ENCODE measurements at places on chromosomes 13 and 19. TPM values are rescaled to one million over a fixed set of nuclear protein-coding genes. Genes with fewer than 3 reads are reported as not detected.
A peak's percentile ranks its signal among the peaks of the same experiment; 100 is the strongest.

DNA sequence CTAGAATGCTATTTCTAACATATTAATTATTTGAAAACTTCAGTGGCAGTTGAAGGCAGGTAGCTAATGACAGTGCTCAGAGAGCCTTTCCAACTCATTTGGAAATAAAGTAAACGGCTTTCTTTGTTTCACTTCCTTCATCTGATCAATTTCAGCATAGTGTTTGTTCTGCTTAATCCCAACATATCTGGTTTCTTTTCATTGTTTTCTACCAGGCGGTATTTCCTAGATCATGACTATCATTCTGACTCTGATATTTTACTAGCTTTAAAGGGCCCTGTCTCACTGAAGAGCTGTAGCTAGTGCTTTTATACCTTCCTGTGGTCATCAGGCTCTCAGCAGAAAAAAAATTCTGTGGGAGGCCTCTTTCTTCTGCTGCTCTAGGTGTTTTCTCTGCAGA, 178.6 kb downstream of the RBM26 start:
- no peak overlapping the region for H3K27ac ChIP-seq
- H3K27me3 ChIP-seq: no peaks in the 10 kb centered on the region
- no peaks in the 10 kb centered on the region for H3K36me3 ChIP-seq
- H3K4me3 ChIP-seq: no peak overlapping the region
- H3K4me1 ChIP-seq: no peaks in the 10 kb centered on the region
- no peak for DNase-seq

DNA sequence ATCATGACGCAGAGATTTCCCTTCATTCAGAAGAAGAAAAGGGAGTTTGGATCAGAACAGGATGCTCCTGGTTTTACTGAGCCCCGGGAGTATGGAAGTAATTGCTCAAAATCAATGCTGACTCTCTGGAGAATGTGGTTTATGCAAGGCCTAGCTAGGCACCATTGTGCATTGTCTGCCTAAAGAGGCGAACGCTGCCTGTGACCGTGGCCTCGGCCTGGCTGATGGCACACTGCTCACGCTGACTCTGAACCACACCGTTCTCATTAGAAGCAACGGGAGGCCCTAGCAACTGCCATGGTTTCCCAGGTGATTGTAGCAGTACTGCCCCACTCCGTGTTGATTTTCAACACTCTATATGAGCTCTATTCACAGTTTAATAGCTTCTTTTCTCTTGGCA, 41.7 kb upstream of the UBL3 start:
- H3K36me3 ChIP-seq: no peaks in the 10 kb centered on the region
- H3K27ac ChIP-seq: no peak overlapping the region
- no peaks in the 10 kb centered on the region for H3K4me1 ChIP-seq
- no peaks in the 10 kb centered on the region for H3K27me3 ChIP-seq

- H3K4me1 ChIP-seq: peaks cover 22% of the 10 kb centered on the region
- peak overlapping the region; percentile 84 for H3K4me3 ChIP-seq
- no peaks in the 10 kb centered on the region for H3K27me3 ChIP-seq
- no peaks in the 10 kb centered on the region for H3K36me3 ChIP-seq
- peak; percentile 31 for DNase-seq
- H3K27ac ChIP-seq: peak overlapping the region; percentile 93
Measured at GRCh38 chr19:11963566-11964355, 1.1 kb upstream of the ZNF763 start.

GRCh38 chr13:113065406-113066141, 40.0 kb upstream of the F7 start:
- no peak overlapping the region for H3K4me3 ChIP-seq
- no peaks in the 10 kb centered on the region for H3K4me1 ChIP-seq
- H3K36me3 ChIP-seq: no peaks in the 10 kb centered on the region
- no peaks in the 10 kb centered on the region for H3K27me3 ChIP-seq
- H3K27ac ChIP-seq: no peak overlapping the region

DNA sequence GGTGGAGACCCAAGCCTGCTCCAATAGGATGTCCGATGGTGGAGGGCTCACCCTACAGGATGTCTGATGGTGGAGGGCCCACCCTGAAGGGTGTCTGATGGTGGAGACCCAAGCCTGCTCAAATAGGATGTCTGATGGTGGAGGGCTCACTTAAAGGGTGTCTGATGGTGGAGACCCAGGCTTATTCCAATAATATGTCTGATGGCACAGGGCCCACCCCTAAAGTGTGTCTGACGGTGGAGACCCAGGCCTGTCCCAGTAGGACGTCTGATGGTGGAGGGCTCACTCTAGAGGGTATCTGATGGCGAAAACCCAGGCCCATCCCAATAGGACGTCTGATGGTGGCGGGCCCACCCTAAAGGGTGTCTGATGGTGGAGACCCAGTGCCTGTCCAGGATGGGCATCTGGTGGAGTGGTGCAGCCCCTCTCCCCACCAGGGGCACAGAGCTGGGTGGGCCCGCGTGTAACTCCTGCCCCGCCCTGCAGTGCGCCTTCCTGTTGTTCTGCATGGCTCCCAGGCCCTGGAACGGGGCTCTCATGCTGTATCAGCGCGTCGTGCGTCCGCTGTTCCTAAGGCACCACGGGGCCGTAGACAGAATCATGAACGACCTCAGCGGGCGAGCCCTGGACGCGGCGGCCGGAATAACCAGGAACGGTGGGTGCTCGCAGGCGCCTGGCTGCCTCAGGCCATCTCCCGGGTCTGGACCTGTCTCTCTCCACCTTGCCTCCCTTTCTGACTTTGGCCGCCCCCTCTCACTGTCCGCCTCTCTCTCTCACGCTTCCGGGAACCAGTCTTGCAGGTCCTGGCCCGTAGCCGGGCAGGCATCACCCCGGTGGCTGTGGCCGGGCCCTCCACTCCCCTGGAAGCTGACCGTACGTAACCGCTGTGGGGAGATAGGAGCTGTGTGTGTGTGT, 5.1 kb downstream of the REEP6 start:
- H3K27me3 ChIP-seq: no peaks in the 10 kb centered on the region
- H3K27ac ChIP-seq: no peak overlapping the region
- H3K36me3 ChIP-seq: no peaks in the 10 kb centered on the region
- DNase-seq: no peak
- no peaks in the 10 kb centered on the region for H3K4me1 ChIP-seq

DNA sequence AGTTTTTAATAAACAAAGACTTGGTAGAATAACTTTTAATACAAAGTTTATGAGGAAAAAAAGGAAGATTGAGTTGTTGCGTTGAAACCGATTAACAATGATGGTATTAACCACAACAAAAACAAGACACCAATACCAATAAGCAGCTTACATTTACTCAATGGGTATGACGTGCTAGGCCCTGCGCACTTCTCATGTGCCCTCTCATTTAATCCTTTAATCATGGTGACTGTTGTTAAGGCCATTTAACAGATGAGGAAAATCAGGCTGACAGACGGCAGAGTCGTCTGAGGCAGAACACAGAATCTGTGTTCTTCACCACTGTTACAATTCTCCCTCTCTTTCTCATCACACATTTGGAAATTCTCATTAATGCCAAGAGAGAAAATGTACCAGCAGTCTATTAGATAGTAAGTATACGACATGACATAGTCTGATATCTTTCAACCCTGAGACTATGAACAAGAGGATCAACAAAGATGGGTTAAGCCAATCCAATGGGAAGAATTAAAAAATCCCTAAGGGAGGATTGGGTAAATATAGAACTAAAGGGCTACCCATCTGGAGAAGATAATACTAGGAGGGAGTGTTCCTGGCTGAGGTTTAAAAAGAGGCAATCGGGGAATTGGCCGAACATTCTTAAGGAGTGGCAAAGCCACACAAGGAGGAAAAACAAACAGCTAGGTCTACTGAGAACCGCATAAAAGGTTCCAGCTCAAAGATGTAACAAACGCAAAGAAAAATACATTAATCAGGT, 54.0 kb downstream of the DOCK9 start:
- H3K36me3 ChIP-seq: no peaks in the 10 kb centered on the region
- DNase-seq: no peak
- H3K27ac ChIP-seq: no peak overlapping the region

DNA sequence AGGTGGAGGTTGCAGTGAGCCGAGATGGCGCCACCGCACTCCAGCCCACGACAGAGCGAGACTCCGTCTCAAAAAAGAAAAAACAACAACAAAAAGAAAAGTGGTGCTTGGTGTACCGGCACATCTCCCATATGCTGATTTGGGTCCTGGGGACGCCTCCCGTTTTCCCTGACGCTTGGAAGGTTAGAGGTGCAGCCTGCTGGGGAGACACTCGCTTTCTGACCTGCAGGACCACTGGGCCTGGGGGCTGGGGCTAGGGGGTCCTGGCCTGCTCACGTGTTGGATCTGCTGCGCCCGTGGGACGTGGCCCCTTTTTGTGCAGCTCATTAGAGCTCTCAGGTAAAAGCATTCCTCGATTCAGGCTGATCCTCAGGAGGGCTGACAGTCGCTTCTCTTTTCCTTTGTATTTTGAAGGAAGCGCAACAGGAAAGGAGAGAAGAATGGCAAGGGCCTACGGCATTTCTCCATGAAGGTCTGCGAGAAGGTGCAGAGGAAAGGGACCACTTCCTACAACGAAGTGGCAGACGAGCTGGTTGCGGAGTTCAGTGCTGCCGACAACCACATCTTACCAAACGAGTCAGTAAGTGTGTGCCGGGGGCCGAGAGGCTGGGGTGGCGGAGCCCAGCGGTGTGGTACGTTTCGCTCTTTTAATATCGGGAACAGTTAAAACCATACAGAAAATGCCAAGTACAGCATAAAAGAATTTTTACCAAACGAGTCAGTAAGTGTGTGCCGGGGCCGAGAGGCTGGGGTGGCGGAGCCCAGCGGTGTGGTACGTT, 25.1 kb downstream of the ATP4B start:
- no peaks in the 10 kb centered on the region for H3K27me3 ChIP-seq
- no peak overlapping the region for H3K4me3 ChIP-seq
- H3K36me3 ChIP-seq: peaks cover 35% of the 10 kb centered on the region

GRCh38 chr13:106503272-106503671, 32.2 kb downstream of the EFNB2 start:
- H3K4me1 ChIP-seq: peaks cover 84% of the 10 kb centered on the region
- peak overlapping the region; percentile 22 for H3K4me3 ChIP-seq
- H3K27me3 ChIP-seq: no peaks in the 10 kb centered on the region
- H3K27ac ChIP-seq: peak overlapping the region; percentile 69

DNA sequence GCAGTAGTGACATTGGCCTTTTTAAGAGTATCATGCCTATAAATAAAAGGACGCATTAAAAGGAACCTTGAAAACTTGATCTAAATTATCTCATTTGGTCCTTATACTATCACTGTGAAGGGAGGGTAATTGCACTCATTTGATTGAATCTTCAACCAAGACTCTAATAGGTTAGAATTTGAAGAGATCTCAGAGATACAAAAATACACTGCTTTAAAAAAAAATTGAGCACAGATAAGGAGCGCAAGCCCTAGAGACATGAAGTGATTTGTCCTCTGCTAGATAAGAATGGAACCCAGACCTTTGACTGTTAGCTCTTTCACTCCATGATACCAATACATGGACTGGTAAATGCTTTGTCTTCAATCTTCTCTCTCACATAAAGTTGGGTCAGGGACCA, 58.2 kb upstream of the RXFP2 start:
- no peaks in the 10 kb centered on the region for H3K36me3 ChIP-seq
- H3K4me1 ChIP-seq: no peaks in the 10 kb centered on the region
- H3K27me3 ChIP-seq: no peaks in the 10 kb centered on the region
- H3K27ac ChIP-seq: no peak overlapping the region

DNA sequence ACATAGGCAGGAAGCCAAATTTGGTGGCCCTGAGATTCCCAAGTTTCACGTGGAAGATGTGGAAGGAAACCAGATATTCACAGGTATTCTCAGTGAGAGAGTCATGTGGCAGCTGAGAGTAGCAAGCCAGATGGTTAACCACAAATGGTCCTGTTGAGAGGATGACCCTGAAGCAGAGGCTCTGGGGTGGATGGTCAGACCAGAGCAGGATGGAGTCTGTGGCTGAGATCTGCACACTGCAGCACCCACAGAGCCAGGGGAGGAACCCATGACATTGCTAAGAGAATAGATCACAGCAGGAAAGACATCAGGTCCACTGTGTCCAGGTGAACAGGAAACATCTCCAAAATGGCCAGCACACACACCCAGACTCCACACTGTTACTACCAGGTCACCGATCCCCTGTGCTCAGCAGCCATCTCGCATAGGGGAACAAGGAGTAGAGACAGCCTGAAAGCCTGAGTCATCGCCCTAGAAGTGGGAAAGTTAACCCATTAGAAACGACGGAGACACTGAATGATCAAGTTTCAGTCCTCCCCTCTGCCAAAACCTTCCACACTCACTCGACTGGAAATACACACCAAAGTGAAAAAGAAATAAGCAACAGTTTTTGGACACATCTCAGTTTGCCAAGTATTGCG, 160.0 kb downstream of the RBM26 start:
- no peak for DNase-seq
- H3K4me3 ChIP-seq: no peak overlapping the region
- H3K36me3 ChIP-seq: no peaks in the 10 kb centered on the region
- H3K27me3 ChIP-seq: no peaks in the 10 kb centered on the region
- no peaks in the 10 kb centered on the region for H3K4me1 ChIP-seq
- H3K27ac ChIP-seq: no peak overlapping the region

GRCh38 chr19:3506384-3507340, 551 bp downstream of the FZR1 start:
- H3K4me1 ChIP-seq: peaks cover 3% of the 10 kb centered on the region
- no peaks in the 10 kb centered on the region for H3K27me3 ChIP-seq
- H3K27ac ChIP-seq: peak overlapping the region; percentile 68
- DNase-seq: no peak
- peak overlapping the region; percentile 91 for H3K4me3 ChIP-seq

DNA sequence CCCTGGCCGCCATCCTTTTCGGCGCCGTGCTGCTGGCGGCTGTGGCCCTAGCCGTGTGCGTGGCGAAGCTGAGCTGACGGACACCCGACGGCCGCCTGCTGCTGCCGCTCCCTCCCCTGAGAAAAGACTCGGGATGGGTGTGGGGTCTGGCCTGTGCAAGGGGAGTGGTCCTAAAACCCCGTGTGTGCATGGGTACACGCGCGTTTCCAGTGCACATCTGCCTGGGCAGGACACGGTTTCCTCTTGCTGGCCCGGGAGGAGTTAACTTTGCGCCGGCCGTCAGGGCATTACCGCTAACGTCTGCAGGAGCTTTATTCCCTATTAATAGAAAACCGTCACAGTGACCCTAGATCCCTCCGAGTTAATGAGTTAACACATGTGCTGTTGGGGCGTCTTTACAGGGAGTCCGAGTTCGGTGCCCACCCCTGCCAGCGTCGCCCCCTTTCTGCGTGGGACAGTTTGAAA, 1.3 kb downstream of the RGS9BP start:
- no peaks in the 10 kb centered on the region for H3K27me3 ChIP-seq
- peak overlapping the region; percentile 92 for H3K4me3 ChIP-seq
- peaks cover 31% of the 10 kb centered on the region for H3K4me1 ChIP-seq

GADD45GIP1 gene
- 30.2 TPM for total RNA-seq

ZNF681 gene
- total RNA-seq: 0.56 TPM

RETN gene
- not detected for total RNA-seq

All from thoracic aorta (tissue), 2 donors.